ENCODE measurements at places on chromosomes 6 and 20. TPM values are rescaled to one million over a fixed set of nuclear protein-coding genes. Genes with fewer than 3 reads are reported as not detected.
A peak's percentile ranks its signal among the peaks of the same experiment; 100 is the strongest.

PTGIS gene
- polyA plus RNA-seq: 14.2 TPM

PEX7 gene
- polyA plus RNA-seq: 4.5 TPM

FOXC1 gene
- 6.4 TPM for polyA plus RNA-seq

HCK gene
- polyA plus RNA-seq: not detected

HSPA1L gene
- 0.35 TPM for polyA plus RNA-seq

RNF39 gene
- polyA plus RNA-seq: not detected

PROKR2 gene
- polyA plus RNA-seq: not detected

CDH4 gene
- polyA plus RNA-seq: 0.18 TPM

DNA sequence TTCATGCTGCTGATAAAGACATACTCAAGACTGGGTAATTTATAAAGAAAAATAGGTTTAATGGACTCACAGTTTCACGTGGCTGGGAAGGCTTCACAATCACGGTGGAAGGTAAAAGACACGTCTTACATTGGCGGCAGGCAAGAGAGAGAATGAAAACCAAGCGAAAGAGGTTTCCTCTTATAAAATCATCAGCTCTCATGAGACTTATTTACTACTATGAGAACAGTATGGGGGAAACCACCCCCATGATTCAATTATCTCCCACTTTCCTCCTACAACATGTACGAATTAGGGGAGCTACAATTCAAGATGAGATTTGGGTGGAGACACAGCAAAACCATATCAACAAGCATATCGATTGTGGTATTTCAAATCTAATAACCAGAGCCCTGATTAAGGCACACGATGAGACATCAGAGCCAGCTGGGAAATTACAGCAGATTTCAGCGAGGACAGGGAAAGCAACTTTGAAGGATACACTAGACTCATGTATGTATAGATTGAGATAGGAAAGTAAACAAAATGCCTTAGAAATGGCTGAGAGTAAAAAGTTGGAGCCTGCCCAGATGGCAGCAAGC lies 129.8 kb upstream of the GJE1 start:
- DNase-seq: no peak

- DNase-seq: no peak
Measured at GRCh38 chr20:34262488-34263288, 21.5 kb downstream of the ASIP start.

DNA sequence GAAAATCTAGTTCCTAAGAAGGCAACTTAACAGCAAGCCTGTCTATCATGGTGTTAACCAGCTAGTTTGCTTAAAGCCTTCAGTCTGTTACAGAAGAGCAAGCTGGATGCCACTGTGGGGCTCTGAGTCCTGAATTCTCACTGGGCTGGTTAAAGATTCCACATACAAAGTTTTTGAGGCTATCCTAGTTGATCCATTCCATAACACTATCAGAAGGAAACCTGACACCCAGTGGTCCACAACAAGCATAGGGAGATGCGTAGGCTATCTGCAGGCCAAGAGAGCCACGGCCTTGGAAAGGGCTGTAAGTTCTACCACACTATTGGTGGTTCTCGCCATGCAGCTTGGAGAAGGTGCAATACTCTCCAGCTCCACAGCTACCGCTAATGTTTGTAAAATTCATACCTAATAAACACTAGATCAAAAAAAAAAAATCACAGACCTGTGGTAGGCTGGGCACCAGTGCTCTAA lies 420 bp upstream of the MCCD1 start:
- DNase-seq: no peak

- DNase-seq: no peak
Measured at GRCh38 chr6:168858926-168859325, 394.7 kb downstream of the THBS2 start.

DNA sequence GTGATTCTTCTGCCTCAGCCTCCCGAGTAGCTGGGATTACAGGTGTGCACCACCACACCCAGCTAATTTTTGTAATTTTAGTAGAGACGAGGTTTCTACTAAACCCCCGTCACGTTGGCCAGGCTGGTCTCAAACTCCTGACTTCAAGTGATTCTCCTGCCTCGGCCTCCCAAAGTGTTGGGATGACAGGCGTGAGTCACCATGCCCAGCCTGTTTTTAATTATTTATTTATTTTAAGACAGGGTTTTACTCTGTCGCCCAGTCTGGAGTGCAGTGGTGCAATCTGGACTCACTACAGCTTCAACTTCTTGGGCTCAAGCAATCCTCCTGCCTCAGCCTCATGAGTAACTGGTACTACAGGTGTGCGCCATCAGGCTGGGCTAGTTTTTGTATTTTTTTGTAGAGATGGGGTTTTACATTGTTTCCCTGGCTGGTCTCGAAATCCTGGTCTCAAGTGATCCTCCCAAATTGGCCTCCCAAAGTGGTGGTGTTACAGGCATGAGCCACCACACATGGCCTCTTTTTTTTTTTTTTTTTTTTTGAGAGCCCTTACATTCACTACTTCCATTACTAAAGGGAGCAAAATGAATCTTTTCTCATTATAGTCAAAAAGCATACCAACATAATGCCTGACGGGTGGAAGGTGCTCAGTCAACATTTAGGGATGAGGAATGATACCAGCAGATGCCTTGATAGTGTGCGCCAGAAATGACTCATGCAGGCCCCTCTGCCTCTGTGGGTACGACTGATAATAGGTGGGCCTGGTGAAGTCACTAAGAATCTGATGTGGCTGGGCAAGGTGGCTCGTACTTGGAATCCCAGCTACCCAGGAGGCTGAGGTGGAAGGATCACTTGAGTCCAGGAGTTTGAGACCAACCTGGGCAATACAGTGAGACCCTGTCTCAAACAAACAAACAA lies 17.8 kb upstream of the RALGAPB start:
- DNase-seq: no peak

GRCh38 chr6:142868917-142869316 lies 76.1 kb downstream of the HIVEP2 start:
- DNase-seq: peak; percentile 40

DNA sequence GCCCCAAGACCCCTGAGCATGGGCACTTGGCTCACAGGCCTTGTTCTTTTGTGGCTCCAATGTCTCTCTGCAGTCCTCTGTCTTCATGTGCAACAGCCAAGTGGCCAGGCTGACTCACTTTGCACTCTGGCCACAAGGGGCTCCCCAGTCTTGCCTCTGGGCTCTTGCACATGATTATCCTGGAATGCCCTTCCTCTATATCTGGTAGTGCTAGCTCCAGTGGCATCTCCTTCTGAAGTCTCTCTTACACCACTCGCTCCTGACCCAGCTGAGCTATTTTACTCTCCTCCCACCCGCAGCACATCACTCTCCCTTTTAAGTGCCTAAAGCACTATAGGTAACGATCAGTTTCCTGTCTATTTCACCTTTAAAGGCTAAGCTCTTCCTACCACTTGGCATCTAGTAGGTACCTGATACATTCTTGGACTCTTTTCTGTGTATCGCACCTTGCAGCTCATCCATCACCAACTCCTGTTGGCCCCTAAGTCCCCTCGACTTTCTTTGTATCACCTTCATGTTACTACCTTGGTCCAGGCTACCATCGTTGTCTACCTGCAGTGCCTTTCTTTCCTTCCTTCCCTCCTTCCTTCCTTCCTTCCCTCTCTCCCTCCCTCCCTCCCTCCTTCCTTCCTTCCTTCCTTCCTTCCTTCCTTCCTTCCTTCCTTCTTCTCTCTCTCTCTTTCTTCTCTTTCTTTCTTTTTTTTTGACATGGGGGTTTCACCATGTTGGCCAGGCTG lies 211.9 kb upstream of the RNF24 start:
- no peak for DNase-seq

DNA sequence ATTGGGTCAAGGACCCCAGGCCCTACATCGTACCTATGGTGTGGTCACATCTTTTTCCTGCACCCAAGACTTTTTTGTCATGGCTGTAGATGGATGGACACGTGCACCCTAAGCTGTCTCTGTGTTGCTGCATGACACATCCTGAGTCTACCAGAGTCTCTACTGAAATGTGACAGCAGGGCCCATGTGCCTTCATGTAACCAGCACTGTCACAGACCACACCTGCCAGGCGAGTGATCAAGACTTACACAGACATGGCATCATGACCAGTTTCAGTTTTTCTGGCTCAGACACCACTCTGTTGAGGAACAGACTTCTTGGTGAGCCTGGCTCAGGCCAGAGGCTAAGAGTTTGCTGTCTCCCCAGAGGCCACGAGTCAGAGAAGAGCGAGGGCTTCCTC lies 7.6 kb downstream of the PRND start:
- no peak for DNase-seq

- DNase-seq: peak; percentile 88
Measured at GRCh38 chr20:17557675-17558006, 12.2 kb upstream of the DSTN start.

GRCh38 chr6:5029609-5030008 lies 25.8 kb upstream of the RPP40 start:
- no peak for DNase-seq

- no peak for DNase-seq
Measured at GRCh38 chr20:46928580-46929132, 34.0 kb downstream of the EYA2 start.

GRCh38 chr6:64553249-64553786 lies 917.7 kb downstream of the PHF3 start:
- DNase-seq: no peak

DNA sequence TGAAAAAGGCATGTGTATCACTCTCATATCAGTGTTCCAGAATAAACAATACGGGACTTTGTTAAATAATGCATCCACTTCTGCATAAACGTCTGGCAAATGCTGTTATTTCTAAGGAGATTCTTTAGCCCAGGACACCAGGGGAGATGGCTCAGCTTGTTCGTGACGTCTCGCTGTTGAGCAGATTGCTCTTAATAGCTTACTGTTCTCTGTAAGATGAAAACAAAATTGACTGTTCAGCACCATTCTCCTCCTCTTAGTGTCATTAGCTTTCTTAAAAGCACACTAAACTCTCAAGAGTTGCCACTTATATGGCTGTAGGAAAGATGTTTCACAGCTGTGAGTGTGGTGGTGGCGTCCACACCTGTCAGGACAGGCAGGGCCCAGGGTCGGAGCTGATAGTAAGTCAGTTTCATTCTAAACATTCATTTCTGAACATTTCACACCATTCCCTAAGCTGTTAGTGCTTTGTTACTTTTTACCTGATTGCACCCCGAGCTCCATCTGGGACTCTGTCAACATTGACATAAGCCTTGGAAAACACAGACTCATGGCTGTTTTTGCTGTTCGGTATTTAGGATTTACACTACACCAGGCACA lies 132.1 kb downstream of the ZDHHC14 start:
- peak; percentile 52 for DNase-seq

DNA sequence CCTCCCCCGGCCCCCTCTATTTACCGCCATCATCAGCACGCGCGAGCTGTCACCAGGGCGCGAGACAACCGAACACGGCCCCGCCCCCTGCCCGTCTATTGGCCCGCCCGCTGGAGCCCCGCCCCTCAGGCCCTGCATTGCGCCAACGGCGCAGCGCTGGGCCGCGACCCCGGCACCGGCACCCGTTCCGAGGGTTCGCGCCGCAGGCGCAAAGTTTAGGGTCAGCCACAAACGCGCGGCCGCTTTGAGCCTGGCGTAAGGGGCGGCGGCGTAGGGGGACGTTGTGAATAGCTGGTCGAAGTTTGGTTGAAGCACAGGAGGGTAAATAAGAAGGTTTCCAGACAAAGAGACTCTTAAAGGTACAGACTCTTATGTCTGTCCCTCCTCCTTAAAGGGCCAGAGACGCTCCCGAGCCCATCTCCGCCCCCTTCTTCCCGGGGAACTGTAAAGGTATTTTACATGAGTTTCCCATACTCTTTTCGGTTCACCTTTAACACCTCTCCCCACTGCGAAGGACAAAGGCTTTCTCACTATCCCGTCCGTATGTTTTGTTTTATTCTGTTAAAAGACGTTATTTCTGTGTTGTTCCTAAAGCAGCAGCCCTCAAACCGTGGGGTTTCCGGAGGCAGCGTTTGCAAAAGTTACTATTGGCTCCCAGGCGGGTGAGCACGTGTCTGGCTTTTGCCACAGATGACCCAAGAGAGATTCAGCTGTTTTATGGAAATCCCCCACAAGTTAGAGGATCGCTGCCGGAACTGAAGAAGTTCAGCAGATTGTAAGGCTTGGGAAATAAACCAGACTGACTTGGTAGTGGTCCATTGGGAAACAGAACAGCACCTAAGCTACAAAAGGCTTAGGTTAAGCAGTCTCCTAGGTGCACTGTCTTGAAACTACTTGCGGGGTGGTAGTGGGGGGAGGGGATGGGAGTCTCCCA lies at the start of gene USP49:
Gene USP49, minus strand, starts transcription at position 76 of the 934 bp plus-strand sequence. CDS start 88,392 bp downstream, outside the sequence.
- DNase-seq: peak; percentile 89

DNA sequence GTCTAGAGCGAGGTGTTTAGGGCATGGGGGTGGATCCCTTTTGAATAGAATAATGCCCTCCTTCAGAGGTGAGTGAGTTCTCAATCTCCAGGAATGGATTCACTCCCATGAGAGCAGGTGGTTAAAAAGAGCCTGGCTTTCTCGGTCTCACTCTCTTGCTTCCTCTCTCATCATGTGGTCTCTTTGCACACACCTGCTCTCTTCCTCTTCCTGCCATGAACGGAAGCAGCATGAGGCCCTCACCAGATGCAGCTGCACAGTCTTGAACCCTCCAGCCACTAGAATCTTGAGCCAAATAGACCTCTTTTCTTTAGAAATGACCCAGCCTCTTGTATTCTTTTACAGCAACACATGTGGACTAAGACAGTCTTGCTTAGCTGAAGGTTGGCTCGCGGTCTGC lies 119.3 kb downstream of the BMP7 start:
- DNase-seq: no peak

GRCh38 chr20:43189554-43190331 lies at the start of gene PTPRT:
PTPRT (minus strand) TSS chr20:43189906; CDS start chr20:43189733, 173 bp downstream.
- DNase-seq: no peak

DNA sequence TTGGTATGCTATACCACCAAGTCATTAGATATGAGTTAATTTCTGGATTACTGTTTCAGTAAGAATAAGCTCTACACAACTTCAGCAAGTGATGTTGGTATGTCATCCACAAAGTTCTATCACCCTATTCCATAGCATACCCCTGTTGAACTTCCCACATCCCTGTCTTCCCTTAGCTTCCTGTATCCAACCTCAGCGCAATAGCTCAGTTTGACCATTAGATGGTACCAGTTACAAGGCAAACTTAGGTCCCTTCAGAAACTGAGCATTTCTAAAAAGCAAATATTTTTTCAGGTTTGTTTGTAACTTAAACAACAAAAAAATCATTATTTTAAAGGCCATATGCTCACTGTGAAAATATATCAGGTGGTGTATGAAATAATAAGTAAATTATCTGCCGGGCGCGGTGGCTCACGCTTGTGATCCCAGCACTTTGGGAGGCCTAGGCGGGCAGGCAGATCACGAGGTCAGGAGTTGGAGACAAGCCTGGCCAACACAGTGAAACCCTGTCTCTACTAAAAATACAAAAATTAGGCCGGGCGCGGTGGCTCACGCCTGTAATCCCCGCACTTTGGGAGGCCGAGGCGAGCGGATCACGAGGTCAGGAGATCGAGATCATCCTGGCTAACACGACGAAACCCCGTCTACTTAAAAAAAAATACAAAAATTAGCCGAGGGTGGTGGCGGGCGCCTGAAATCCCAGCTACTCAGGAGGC lies 8.8 kb upstream of the MOG start:
- peak; percentile 29 for DNase-seq
